Stimulated activated CD8-positive, alpha-beta memory T cell treated with anti-CD3 and anti-CD28 coated beads, Interleukin-2, amount 100 ng/mL, for 48 hours (primary cell): ENCODE measurements at places on chromosomes 1 and 21.

GRCh38 chr1:69611316-69611715 is 43.6 kb downstream of the LRRC7 start:
- no peak for DNase-seq

DNA sequence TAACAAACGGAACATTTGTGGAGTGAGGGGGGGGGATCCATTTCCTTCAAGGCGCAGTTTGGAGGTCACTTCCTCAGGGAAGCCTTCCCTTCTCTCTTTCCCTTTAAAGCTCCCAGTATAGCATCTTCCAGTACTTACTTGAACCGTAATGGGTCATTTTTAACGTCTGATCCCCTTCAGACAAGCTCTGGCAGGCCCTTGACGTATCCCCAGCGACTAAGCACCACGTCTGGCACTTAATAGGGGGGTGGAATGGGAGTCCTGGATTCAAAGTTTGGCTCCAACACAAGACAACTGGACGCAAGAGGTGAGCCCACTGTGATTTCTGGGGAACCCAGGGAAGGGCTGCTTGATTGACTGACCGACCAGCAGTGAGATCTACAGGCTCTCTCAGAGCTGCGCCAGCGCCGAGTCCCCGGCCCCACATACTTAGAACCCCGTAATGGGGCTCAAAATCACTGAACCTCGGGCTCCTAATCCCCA is 441 bp downstream of the YARS1 start:
- no peak for DNase-seq

GRCh38 chr1:4393191-4393590 is 261.2 kb upstream of the AJAP1 start:
- DNase-seq: no peak

DNA sequence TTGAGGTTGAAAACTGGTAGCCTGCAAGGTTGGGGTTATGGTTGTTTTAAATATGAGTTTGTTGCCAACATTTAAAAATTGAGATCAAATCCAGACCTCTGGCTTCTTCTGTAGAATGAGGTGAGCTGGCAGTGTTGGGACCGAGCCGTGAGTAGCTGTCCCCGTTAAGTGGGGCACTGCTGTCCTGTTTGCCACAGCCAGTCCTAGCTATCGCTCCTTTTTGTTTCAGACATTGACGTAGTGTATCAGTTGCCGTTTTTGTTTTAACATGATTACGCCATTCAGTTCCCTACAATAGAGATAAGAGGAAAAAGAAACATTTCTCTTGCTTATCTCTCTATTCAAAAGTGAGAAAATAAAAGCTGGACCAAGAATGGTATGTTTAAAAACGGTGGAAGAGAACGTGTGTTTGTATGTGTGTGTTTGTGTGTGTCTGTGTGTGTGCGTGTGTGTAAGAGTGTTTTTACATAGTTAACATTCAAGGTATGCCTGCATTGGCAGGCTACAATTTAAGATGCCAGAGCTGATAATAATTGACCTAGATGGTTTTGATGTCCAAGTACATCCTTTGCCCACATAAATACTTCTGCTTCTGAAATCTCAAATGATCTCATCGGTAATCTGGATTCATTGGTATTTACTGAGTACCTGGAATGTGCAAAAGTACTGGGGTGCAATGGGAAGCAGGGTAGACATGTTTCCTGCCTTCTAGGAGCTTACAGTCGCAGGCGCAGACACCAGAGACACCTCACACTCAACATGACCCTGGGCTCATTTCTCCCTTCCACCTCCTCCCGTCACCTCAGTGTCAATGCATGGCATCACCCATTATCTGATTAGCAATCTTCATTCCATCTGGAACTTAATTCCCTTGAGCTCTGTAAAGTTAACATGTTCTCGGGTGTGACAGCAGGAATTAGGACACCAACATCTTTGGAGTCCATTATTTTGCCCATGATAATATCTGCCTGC is 65.8 kb downstream of the HUNK start:
- DNase-seq: no peak

GRCh38 chr1:202615501-202616354 is 94.5 kb downstream of the SYT2 start:
- no peak for DNase-seq

- DNase-seq: no peak
Measured at GRCh38 chr1:182069028-182069466, 7.5 kb upstream of the ZNF648 start.

- no peak for DNase-seq
Measured at GRCh38 chr1:172324086-172324485, 96.4 kb upstream of the C1orf105 start.

- DNase-seq: no peak
Measured at GRCh38 chr1:25198663-25199252, 33.5 kb downstream of the SYF2 start.

DNA sequence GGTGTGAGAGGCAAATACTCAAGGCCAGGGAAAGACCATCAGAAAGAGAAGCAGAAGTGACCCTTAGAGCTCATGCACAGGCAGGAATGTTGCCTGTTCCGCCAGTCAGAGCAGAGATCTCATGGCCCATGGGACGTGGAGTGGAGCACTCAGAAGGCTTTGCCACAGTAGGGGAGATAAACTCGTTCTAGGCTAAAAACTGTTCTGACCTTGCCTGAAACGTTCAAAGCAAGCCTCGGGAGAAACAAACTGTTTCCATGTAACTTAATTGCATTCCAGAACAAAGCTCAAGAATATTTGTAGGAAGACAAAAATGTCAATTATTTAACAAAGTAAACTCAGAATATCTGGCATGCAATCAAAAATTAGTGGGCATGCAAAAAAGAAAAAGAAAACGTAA is 20.7 kb upstream of the SLC19A1 start:
- no peak for DNase-seq

DNA sequence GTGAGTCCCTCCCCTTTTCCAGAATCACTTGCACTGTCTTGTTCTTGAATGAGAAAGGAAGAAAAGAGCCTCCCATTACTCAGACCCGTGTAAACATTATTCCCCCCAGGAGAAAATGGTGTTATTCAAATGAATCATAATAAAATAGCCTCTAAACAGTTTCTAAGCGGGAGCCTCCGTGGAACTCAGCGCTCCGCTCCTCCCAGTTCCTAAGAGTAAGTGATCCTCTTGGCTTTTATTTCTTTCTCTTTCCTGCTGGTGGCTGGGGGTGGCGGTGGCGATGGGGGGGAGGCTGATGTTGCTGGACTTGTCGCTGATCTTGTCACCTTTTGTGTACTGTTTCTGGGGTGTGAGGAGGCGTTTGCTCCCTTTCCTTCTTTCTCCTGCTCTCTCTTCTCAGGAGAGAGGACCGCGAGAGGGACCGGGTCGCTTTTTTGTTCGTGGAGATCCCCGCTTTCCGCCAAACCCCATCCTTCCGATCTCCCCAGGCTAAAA is 781 bp downstream of the PROX1 start:
- DNase-seq: no peak

DNA sequence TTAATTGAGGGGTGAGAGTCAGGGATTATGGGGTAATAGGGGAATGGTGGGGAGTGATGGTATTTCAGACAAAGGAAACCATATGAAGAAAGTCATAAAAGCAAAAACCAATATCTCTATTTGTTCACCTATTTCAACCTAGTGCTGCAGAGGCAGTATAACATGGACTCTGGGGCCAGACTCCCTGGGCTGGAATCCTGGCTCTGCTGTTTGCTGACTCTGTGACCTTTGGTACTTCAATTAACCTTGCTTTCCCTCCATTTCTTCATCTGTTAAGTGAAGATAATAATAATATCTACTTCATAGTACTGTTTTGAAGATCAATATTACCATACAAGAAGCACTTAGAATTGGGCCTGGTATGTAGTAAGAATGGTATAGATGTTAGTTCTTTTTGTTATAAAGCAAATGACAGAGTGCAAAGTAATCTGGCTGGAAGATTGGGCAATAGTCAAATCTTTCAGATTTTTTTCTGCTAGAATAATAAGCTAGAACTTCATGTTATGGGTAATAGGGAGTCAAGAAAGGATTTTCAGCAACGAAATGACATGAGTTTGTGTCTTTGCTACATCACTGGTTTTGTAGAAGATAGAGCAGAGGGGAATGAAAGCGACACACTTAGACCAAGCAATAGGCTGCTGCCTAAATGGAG is 9.0 kb downstream of the EPHX4 start:
- DNase-seq: no peak
